ENCODE measurements at places on chromosomes 1 and 21.
A peak's percentile ranks its signal among the peaks of the same experiment; 100 is the strongest.

DNA sequence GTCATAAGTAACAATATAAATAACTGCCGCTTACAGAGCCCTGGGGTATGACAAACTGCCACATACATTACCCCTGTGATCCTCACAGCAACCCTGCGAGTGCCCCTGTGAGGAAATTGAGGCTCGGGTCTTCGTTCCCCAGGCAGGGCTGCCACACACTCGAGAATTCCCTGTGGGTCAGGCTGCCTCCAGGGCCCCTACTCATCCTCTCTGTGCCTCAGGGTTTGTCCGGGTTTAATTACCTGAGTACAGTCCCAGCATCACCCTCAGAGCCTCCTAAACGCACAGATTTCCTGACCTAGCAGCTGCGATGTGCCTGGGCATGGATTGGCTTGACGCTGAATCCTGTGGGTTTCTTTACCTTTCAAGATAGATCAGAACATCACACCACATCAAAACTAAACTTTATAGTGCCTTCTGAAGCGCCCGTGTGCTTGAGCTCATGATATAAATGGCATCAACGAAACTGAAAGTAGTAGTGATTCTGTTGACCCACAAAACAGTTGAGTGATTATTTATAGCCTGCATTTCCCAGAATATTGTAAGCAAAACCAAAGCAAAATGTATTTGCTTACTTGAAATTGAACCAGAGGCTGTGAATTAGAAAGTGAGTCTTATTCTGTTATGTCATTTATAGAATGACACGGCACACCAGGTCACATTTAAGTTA lies 14.0 kb downstream of the SLC37A1 start:
- DNase-seq = no peak

DNA sequence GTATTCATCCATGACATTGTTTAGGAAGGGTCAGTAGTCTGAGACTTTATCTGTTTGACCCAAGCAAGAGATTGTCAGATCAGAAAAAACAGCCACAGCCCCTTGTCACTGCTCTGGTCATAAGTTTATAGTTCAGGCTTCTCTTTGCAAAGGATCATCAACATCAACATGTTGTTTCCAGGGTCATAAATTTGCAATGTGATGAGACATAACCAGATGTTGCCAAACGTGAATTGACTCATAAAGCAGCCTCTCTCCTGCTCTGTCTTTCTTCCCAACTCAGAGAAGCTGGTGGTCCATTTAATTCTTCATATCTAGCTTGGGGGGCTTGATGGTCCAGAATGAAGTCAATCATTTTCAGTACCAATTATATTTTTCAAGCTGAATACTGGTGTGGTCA lies 507.2 kb upstream of the PBX1 start:
- peak; percentile 21 for DNase-seq

- no peak for DNase-seq
These were observed 152.7 kb upstream of the CAMK1G start for GRCh38 chr1:209430821-209431259.

GRCh38 chr1:117591252-117591651 lies 14.6 kb upstream of the TENT5C start:
- DNase-seq = no peak

DNA sequence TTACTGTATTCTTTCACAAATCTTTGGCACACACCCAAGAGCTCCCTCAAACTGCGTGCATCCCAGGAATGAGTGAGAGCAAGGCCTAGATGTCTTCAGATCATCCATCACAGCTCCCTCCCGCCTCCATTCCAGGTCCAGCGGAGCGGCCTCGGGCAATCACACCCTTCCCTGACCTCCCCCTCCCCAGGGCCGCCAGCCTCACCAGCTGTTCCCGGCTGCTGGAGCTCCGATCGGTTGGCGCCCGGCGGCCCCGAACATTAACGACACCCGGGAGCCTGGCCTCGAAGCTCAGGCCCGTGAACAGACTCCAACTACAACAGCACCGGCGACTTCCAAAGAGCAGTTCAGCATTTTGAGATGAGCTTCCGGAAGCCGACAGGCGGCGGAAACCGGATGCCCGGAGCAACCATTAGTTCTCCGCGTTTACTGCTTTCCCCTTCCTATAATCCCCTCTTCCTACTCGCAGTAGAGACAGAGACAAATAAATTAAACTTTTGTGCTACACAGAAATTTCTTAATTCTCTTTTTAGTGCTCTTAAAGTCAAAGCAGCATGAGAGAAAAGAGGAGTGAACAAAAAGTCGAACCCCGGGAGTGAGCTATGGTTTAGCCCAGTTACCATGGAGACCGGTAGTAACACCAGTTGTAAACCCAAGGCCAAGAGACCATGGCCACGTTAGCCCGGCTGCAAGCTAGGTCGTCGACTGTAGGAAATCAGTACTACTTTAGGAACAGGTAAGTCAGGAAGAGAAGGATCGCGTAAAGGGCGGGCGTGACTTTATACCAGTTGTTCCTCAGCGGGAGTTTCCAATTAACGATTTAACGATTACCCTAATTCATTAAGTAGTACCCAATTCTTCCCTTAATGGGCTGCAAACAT lies at the start of the genes GPATCH2 and SPATA17:
GPATCH2 (minus strand) TSS at position 380 of the 881 bp plus-strand sequence; CDS start at position 261, 119 bp downstream.
SPATA17 (plus strand) TSS at position 634 of the 881 bp plus-strand sequence; CDS start at position 669, 35 bp downstream.
- peak; percentile 95 for DNase-seq

- DNase-seq = no peak
These were observed 33.0 kb upstream of the AGO1 start for GRCh38 chr1:35850051-35850450.
